ENCODE measurements at places on chromosomes 7 and 10. TPM values are rescaled to one million over a fixed set of nuclear protein-coding genes. Genes with fewer than 3 reads are reported as not detected.

The CTAGE4 gene
- 9.8 TPM for total RNA-seq

The CHRM2 gene
- total RNA-seq, result 0.17 TPM

The ADAP1 gene
- total RNA-seq, result 5.8 TPM

GRCh38 chr7:83365746-83366145 is 203.1 kb upstream of the PCLO start:
- no peak for DNase-seq
- H3K27ac ChIP-seq, result no peak overlapping the region
- no peak overlapping the region for H3K4me3 ChIP-seq
- no peaks in the 10 kb centered on the region for H3K4me1 ChIP-seq
- H3K36me3 ChIP-seq, result no peaks in the 10 kb centered on the region

The LARP4B gene
- 78.6 TPM for total RNA-seq

The PDZD8 gene
- total RNA-seq, result 50.1 TPM

DNA sequence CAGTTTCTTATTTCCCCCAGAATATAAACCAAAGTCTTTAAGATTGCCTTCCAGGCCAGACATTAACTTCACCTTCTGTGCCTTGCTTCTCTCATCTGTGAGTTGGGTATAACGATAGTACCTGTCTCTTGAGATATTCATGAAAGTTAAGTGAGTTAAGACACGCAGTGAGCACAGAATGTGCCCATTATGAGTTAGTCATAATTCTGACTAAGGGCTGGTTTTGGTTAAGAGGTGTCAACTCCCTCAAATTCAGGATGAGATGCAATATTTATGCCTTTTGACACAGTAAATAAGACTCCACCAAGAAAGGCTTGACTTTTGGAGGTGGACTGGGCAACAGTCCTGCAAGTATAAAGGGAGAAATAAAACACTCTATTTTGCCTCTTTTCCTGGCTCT is 528.7 kb upstream of the IGFBP3 start:
- H3K4me3 ChIP-seq, result no peak overlapping the region
- H3K36me3 ChIP-seq, result no peaks in the 10 kb centered on the region
- H3K27me3 ChIP-seq, result no peaks in the 10 kb centered on the region
- no peak for DNase-seq
- H3K4me1 ChIP-seq, result no peaks in the 10 kb centered on the region
- no peak overlapping the region for H3K27ac ChIP-seq

GRCh38 chr7:119696336-119696735 is 576.6 kb upstream of the KCND2 start:
- no peak overlapping the region for H3K4me3 ChIP-seq
- no peaks in the 10 kb centered on the region for H3K36me3 ChIP-seq
- H3K27ac ChIP-seq, result no peak overlapping the region
- no peak for DNase-seq
- no peaks in the 10 kb centered on the region for H3K27me3 ChIP-seq

The RNF133 gene
- total RNA-seq, result 0.39 TPM

The EIF5AL1 gene
- total RNA-seq, result 1.7 TPM

The SLC13A1 gene
- not detected for total RNA-seq

DNA sequence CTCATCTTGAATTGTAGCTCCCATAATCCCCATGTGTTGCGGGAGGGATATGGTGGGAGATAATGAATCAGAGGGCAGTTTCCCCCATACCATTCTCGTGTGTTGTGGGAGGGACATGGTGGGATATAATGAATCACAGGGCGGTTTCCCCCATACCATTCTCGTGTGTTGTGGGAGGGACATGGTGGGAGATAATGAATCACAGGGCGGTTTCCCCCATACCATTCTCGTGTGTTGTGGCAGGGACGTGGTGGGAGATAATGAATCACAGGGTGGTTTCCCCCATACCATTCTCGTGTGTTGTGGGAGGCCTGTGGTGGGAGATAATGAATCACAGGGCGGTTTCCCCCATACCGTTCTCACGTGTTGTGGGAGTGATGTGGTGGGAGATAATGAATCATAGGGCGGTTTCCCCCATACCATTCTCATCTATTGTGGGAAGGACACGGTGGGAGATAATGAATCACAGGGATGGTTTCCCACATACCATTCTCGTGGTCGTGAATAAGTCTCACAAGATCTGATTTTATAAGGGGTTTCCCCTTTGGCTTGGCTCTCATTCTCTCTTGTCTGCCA is 271.0 kb downstream of the MAD1L1 start:
- no peak overlapping the region for H3K4me3 ChIP-seq
- H3K27me3 ChIP-seq, result no peaks in the 10 kb centered on the region

DNA sequence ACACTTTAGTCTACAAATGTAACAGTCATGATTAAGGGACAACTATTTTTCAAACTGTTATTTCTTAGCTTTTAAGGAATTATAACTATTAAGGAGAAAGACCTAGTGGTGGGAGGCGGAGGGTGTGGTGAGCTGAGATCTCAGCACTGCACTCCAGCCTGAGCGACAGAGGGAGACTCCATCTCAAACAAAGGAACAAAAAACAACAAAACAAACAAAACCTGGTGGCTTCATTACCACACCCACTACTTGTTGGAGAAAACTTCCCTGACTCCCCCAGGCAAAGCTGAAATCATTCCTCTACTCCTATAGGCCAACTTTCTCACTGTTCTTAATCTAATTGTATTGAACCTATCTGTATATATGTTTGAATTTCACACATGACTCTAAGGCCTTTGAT is 3.2 kb downstream of the POLR1F start:
- no peak overlapping the region for H3K27ac ChIP-seq
- no peaks in the 10 kb centered on the region for H3K27me3 ChIP-seq
- H3K36me3 ChIP-seq, result no peaks in the 10 kb centered on the region
- H3K4me1 ChIP-seq, result peaks cover 3% of the 10 kb centered on the region
- DNase-seq, result no peak

GRCh38 chr10:19416164-19416563 is 367.6 kb downstream of the MALRD1 start:
- peaks cover 3% of the 10 kb centered on the region for H3K4me1 ChIP-seq
- H3K4me3 ChIP-seq, result no peak overlapping the region
- no peaks in the 10 kb centered on the region for H3K36me3 ChIP-seq
- no peak for DNase-seq

DNA sequence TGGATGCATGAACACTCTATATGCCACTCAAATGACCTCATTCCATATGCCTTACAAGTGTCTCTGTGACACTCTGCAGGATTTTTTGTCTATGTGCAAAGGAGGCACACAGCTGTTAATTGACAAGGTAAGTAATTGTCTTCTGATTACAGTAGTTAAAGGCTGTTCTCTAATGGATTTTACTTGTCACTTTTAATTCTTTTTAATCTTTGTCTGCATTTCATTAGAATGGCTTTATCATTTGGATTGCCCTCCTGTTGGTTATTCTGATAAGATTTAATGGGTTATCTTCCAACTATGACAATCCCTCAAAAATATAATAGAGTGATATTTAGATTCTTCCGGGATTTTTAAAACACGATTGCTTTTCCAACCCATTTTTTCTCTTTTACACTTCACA is 290.0 kb upstream of the TEX47 start:
- no peaks in the 10 kb centered on the region for H3K27me3 ChIP-seq
- DNase-seq, result no peak
- no peaks in the 10 kb centered on the region for H3K36me3 ChIP-seq

GRCh38 chr7:113113912-113114311 is 4.4 kb downstream of the SMIM30 start:
- H3K27me3 ChIP-seq, result no peaks in the 10 kb centered on the region
- H3K4me1 ChIP-seq, result peaks cover 3% of the 10 kb centered on the region
- DNase-seq, result no peak

- H3K4me1 ChIP-seq, result peaks cover 24% of the 10 kb centered on the region
- H3K27me3 ChIP-seq, result no peaks in the 10 kb centered on the region
- no peak for DNase-seq
- peaks cover 22% of the 10 kb centered on the region for H3K36me3 ChIP-seq
- H3K4me3 ChIP-seq, result no peak overlapping the region
Observed at GRCh38 chr7:137880432-137880831, 33.7 kb upstream of the DGKI start.

GRCh38 chr10:102444851-102445250 is 6.5 kb downstream of the C10orf95 start:
- no peak for DNase-seq
- H3K27ac ChIP-seq, result no peak overlapping the region
- H3K4me1 ChIP-seq, result no peaks in the 10 kb centered on the region

The EBLN1 gene
- total RNA-seq, result not detected

DNA sequence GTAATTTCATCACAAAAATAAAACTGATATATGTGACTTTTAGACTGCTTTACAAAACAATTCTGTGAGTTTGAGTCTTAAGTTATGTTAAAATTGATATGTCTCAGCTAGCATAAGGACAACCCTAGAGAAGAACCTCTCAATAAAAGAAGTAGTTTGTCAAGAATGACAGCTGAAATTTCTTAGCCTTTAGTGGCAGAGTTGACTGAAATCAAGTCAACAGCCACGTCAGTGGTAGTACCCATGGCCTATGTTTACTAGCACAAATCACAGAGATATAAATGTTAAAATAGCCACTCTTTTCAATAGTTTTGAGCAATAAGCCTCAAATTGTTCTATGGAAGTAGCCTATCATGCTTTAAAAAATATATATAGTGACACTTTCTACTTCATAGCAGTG is 138.9 kb upstream of the FERD3L start:
- DNase-seq, result no peak
- H3K27me3 ChIP-seq, result no peaks in the 10 kb centered on the region
- H3K36me3 ChIP-seq, result no peaks in the 10 kb centered on the region
- no peak overlapping the region for H3K27ac ChIP-seq
- H3K4me1 ChIP-seq, result no peaks in the 10 kb centered on the region

- H3K4me1 ChIP-seq, result no peaks in the 10 kb centered on the region
- H3K27ac ChIP-seq, result no peak overlapping the region
- H3K36me3 ChIP-seq, result no peaks in the 10 kb centered on the region
- no peak for DNase-seq
- H3K4me3 ChIP-seq, result no peak overlapping the region
- H3K27me3 ChIP-seq, result no peaks in the 10 kb centered on the region
Observed at GRCh38 chr10:64275774-64276173, 754.6 kb downstream of the REEP3 start.

- DNase-seq, result no peak
- H3K27ac ChIP-seq, result no peak overlapping the region
- H3K4me1 ChIP-seq, result no peaks in the 10 kb centered on the region
- H3K36me3 ChIP-seq, result no peaks in the 10 kb centered on the region
- H3K27me3 ChIP-seq, result no peaks in the 10 kb centered on the region
Observed at GRCh38 chr10:61244261-61244775, 208.9 kb downstream of the TMEM26 start.

The ABCB4 gene
- 0.60 TPM for total RNA-seq

DNA sequence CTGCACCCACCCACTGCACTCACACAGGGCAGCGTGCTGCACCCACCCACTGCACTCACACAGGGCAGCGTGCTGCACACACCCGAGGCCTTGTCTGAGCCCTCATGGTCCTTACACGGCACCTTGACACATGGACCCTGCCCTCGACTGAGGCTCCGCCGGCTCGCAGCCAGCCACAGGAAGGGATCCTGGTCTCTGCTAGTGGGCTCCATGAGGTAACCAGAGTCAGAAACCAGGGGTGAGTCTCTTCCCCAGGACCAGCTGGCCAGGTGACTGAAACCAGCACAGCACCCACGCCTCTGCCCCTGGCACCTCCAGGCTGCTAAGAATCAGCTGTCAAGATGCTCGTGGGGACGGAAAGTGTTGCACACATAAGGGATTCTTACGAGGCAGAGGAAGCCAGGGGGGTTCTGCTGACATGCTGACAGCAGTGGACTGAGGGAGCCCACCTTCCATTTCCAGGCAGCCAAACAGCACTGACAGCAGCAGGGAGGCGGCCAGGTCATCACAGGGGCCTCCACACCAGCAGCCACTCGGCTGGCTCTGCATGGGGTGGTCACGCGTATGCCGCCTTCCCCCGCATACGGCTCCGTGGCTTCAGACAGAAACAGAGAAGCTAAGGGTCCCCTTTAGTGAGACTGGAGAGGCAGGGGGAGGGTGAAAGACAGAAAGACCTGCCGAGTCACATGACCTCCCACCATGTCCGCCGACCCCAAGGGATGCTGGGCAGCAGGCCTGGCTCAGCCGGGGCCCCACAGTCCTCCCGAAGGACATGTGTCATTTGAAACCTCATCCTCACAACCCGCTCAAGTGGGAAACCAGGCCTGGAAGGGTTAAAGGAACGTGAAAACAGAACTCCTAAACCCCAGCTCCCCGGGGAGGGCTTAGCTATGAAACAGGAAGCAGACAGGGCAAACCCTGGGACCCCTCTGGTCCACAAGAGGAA is 34.2 kb downstream of the GPER1 start:
- no peaks in the 10 kb centered on the region for H3K27me3 ChIP-seq
- H3K4me1 ChIP-seq, result peaks cover 7% of the 10 kb centered on the region
- H3K27ac ChIP-seq, result peak overlapping the region; percentile 35
- peaks cover 9% of the 10 kb centered on the region for H3K36me3 ChIP-seq
- no peak overlapping the region for H3K4me3 ChIP-seq

GRCh38 chr10:116973371-116973905 is 31.5 kb downstream of the SHTN1 start:
- H3K4me1 ChIP-seq, result peaks cover 9% of the 10 kb centered on the region
- no peak overlapping the region for H3K4me3 ChIP-seq
- no peak for DNase-seq
- no peaks in the 10 kb centered on the region for H3K27me3 ChIP-seq
- H3K27ac ChIP-seq, result no peak overlapping the region

The NKX2-3 gene
- not detected for total RNA-seq

GRCh38 chr7:50197549-50197948 is 104.5 kb upstream of the ZPBP start:
- no peak overlapping the region for H3K27ac ChIP-seq
- no peaks in the 10 kb centered on the region for H3K36me3 ChIP-seq
- no peak overlapping the region for H3K4me3 ChIP-seq
- DNase-seq, result peak; percentile 59
- 0 out of 2 replicates have a peak, but pooled peaks cover 4% of the 10 kb centered on the region for H3K4me1 ChIP-seq

- no peaks in the 10 kb centered on the region for H3K36me3 ChIP-seq
- DNase-seq, result no peak
- H3K27me3 ChIP-seq, result no peaks in the 10 kb centered on the region
- H3K4me3 ChIP-seq, result no peak overlapping the region
- H3K27ac ChIP-seq, result no peak overlapping the region
- peaks cover 6% of the 10 kb centered on the region for H3K4me1 ChIP-seq
Observed at GRCh38 chr10:86345859-86346798, 20.5 kb downstream of the GRID1 start.

GRCh38 chr7:92025260-92025659 is 84.6 kb downstream of the AKAP9 start:
- no peaks in the 10 kb centered on the region for H3K4me1 ChIP-seq
- DNase-seq, result no peak
- H3K4me3 ChIP-seq, result no peak overlapping the region
- H3K27me3 ChIP-seq, result no peaks in the 10 kb centered on the region

The TDRD1 gene
- 0.92 TPM for total RNA-seq

DNA sequence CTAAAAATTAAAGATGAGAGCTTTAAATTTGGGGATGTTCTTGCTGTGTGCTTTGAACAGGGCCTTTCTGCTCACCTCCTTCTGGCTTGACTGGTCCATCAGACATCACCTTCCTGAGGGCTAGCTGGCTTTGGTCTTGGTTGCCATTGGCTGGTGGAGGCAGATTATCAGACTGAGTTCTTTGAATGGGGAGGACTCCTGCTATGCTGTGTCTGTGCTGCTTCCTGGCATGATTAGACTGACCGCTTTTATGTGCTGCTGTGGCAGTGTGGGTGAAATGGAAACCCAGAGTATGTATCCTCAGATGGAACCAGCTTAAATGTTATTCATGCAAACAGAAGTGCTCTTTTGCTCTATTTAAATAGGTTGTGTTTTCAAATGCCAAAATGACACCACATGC is 341.6 kb downstream of the PCLO start:
- no peak overlapping the region for H3K27ac ChIP-seq
- no peaks in the 10 kb centered on the region for H3K36me3 ChIP-seq
- H3K4me1 ChIP-seq, result no peaks in the 10 kb centered on the region

The CLEC5A gene
- not detected for total RNA-seq

The PDK4 gene
- 0.23 TPM for total RNA-seq
